ENCODE measurements at places on chromosomes 5 and 9.

DNA sequence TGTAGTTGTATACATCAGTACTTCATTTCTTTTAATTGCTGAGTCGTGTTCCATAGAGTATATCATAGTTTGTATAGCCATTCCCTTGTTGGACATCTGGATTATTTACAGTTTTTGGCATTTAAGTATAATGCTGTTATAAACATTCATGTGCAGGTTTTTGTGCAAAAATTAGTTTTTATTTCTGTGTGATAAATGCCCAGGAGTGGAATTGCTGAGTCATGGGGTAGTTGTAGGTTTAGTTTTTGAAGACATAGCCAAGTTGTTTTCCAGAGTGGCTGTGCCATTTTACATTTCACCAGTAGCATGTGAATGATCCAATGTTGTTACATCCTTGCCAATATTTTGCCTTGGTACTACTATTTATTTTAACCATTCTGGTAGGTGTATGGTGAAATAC lies 12.5 kb downstream of the ZNF354B start:
- no peak for DNase-seq

DNA sequence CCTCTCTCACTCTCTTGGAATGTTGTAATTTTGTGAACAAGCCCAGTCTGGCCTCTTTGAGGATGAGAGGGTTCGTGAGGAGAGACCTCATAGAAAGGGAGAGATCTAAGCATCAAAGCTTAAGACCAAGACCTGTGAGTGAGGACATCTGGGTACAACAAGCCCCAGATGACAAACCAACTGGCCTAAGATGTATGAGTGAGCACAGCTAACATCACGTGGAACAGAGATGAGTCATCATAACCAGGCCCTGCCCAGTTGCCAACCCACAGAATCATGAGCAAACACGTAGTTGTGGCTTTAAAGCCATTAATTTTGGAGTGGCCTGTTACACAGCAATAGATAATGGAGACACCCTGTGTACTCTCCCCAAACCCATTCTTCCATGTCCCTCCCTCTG lies 439.1 kb upstream of the KIF2A start:
- DNase-seq = no peak

DNA sequence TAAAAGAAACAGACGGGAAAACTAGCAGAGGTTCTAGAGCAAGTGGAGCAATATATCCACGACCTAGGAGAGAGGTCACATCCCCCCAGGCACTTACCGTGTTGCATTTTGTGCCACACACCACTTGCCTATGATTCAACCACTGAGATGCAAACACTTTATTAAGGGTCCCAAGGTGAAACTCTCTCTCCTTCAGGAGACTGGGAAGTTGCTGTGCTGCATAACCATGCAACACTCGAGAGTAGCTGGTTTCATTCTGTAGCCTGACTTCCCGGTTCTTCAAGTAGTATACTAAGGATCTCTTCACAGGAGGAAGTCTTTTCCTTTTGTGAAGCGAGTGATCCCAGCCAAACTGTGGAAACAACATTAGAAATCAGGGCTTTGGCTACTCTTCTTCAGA lies 1.6 kb downstream of the DCAF12 start:
- no peak for DNase-seq

- no peak for DNase-seq
These were observed 394.3 kb downstream of the GADD45G start for GRCh38 chr9:89999176-89999533.

DNA sequence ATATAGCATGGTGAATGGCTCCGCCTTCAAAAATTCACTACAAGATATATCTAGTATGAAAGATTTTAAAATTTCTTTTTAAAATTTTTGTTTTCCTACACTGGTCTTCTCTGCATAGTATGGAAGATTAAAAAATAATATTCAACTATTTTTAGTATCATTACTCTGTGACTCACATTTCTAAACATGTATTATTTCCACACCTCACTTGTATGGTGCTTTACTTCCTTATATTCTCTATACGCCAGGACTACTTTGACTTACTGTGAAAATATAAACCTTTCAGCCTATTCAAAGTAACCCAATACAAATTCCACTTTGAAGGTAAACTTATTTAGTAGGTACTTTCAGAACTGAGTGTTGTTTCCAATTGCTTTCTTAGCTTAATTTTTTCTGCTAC lies 26.8 kb upstream of the TXNDC8 start:
- DNase-seq = no peak

GRCh38 chr9:137234758-137235423 lies 4.2 kb downstream of the SLC34A3 start:
- no peak for DNase-seq

- no peak for DNase-seq
These were observed 163.4 kb downstream of the RAB3C start for GRCh38 chr5:58746321-58746720.

- DNase-seq = no peak
These were observed 20.9 kb downstream of the MORN5 start for GRCh38 chr9:122180633-122181032.

DNA sequence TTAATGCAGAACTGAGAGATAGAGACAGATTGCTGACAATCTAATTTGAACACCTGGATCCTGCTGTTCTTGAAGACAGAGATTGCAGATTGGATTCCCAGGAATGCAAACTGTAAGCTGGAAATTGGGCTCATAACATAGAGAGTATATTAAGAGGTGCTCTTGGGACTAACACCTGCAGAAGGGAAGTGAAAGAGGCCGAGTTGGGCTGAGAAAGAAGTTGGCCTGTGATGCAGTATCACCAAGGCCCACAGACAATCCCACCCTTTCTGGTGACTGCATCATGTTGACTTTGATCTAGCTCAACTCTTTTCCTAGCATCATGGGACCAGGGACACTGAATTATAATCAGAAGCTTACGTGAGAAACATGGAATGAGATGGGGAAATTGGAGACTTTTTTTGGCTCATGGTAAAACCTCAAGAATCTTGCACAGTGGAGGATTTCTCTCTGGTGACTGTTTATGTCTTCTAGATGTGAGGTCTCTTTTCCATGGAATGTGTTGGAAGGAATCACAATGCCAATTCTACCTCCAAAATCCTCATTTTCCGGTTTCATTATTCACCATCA lies 36.5 kb upstream of the NUDT12 start:
- no peak for DNase-seq

- no peak for DNase-seq
These were observed 85.4 kb downstream of the ANKRD55 start for GRCh38 chr5:56147659-56148230.

DNA sequence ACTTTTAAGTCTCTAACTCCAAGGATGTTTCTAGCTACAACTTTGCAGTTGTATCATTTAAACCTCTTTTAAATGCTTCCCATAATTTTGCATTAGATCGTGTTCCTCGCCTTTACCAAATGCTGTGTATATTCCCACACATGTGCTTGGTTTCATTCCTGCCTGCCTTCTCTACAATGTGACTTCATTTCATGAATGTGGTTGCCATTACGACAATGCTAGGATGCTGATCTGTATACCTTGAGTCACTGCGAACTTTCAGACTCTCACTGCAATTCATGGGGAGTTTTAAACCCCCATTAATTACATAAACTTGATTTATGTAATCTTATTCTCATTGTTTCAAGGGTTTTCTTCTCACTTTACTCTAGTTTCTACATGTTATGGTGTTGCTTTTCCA lies 50.3 kb downstream of the UBE2QL1 start:
- DNase-seq = no peak

GRCh38 chr5:912280-913091 lies 19.8 kb downstream of the TRIP13 start:
- DNase-seq = peak; percentile 76

DNA sequence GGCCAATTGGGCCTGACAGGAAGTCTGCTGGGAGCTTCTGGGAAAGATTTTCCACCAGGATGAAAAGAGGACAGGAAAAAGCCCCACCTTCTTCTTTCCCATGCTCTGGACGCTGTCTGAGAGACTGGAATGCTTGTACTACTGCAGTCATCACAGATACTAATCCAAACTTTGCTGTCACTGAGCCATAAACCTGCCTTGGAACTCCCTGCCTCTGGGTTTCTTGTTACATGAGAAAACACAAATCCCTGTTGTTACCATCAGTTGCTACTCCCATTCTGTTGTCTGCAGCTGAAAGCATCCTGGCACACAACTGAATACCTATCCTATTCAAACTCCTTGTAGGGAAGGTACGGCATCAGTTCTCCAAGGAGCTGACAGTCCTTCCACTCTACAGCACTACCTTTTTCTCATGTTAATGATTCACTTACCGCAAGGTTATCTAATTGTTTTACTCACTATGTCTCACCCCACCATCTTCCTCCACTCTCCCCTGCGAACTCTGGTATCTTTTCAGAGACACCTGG lies 167.5 kb downstream of the CDK5RAP2 start:
- no peak for DNase-seq

DNA sequence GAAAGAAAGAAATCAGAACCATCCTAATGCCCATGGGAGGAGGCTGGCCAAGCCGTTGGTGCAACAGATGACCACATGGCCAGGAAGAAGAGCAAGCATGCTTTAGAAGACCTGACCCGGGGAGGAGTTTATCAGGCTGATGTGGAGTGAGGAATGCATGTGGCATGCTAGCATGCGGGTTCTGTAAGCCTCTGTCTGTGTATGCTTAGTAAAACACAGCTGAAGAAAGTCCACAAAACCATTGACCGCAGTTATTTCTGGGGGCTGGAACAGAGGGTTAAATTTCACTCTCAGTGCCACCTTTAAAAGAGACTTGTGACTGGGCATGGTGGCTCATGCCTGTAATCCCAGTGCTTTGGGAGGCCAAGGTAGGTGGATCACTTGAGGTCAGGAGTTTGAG lies 19.1 kb downstream of the GFI1B start:
- DNase-seq = no peak

DNA sequence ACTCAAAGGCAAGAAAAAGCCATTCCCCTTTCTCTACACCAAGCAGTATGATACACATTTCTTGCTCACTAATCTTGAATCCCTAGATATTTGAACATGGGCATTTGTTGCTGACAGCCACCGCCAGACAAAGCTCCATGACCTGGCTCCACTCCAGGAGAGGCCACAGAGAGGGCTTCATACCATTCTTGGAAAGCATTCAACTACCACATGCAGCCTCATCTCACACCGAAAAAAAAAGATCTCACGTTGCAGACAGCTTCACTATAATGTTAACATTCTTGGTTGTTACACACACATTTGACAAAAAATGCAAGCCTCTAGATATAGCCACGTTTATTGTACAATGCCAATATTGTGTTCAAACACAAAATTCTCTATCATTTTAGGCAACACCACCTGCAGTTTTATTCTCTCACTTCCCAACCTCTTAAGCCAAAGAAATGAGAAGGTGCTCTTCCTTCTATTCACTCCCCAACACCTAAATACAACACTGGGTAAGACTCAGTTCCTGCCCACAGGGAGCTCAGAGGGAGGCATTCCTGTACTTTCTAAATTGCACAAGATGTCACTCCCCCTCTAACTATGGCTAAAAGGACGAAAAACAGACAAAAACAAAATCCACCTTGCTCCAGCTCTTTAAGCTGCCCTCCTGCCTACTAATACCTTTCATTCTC lies 222.4 kb downstream of the TSSK1B start:
- no peak for DNase-seq

DNA sequence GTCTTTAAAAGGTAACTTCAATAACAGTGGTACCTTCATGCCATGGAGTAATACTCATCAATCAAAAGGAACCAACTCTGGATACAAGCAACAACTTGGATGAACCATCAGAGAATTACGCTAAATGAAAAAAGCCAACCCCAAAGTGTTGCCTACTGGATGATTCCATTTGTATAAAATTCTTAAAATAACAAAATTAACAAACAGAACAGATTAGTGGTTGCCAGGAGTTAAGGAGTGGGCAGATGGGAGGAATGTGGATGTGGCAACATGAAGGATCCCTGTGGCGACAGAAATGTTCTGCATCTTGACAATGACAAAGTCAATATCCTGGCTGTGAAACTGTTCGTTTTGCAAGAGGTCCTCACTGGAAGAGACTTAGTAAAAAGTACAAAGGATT lies 50.5 kb downstream of the SPTLC1 start:
- no peak for DNase-seq

GRCh38 chr9:93612796-93613154 lies 36.4 kb downstream of the PHF2 start:
- DNase-seq = no peak

- no peak for DNase-seq
These were observed 149.0 kb upstream of the ITGA1 start for GRCh38 chr5:52638732-52639131.

- DNase-seq = no peak
These were observed 3.2 kb downstream of the FCN1 start for GRCh38 chr9:134914501-134914834.

DNA sequence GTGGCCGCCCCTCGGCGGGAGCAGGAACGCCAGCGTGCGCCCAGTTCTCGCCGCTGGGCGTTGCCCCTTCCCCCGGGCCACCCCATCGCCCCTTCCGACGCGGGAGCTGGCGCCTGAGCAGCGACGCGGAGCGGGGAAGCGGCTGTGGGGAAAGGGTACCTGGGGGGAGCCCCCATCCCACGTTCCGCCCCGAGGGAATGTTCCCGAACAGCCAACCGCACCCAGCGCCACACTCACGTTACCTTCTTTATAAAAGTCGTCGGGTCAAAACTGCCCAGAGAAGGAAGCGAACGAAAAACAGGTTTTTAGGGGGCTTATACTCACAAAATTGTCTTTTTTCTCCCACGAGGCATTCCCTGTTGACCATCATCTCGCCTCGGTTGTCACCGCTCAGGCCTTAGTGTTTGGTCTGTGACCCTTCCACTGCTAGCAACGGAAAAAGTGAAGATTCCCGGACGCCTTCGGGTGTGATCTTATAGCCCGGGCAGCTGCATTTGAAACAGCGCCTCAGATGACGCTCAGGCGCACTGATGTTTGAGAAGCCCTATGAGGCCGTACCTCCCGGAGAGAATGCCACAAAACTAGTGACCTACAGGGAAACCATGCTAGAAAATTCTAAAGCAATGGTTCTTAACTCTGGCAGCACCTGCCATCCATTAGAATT lies 475 bp upstream of the GOLM1 start:
- DNase-seq = no peak

DNA sequence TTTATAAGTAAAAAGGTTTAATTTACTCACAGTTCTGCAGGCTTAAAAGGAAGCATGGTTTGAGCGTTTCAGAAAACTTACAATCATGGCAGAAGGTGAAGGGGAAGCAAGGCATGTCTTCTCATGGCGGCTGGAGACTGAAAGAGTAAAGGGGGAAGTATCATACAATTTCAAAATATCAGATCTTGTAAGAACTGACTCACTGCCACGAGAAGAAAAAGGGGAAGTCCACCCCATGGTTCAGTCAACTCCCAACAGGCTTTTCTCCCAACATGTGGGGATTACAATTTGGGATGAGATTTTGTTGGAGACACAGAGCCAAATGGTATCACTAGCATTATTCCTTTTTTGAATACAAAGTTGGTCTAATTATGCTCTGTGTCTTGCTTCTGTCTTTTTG lies 627.9 kb upstream of the ST8SIA4 start:
- DNase-seq = no peak

DNA sequence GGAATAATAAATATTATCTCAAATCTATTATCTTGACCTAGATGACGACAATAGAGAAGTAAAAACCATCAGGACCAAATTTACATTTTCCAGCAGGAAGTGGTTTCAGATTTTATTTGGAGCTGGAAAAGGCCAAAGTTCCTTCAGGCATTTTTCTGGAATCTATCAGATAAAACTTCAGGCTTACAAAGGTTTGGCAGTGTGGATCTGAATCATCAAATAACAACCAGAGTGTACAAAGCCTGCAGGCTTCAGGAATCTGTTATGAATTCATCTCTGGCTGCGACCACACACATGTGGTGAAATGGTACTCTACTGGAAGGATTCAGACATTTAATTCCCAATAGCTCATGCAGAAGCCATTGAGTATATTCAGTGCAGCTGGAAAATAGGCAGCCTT lies 726.4 kb upstream of the GRAMD2B start:
- DNase-seq = no peak
